Naive thymus-derived CD4-positive, alpha-beta T cell (primary cell): ENCODE measurements at places on chromosomes 16 and 17. TPM values are rescaled to one million over a fixed set of nuclear protein-coding genes. Genes with fewer than 3 reads are reported as not detected.

GRCh38 chr16:71811261-71811803, 2.7 kb upstream of the AP1G1 start:
- peaks cover 9% of the 10 kb centered on the region for H3K36me3 ChIP-seq
- H3K4me3 ChIP-seq, result no peak overlapping the region
- H3K4me1 ChIP-seq, result peaks cover 22% of the 10 kb centered on the region
- peak; percentile 45 for DNase-seq
- H3K27ac ChIP-seq, result peak overlapping the region; percentile 27
- no peaks in the 10 kb centered on the region for H3K27me3 ChIP-seq

DNA sequence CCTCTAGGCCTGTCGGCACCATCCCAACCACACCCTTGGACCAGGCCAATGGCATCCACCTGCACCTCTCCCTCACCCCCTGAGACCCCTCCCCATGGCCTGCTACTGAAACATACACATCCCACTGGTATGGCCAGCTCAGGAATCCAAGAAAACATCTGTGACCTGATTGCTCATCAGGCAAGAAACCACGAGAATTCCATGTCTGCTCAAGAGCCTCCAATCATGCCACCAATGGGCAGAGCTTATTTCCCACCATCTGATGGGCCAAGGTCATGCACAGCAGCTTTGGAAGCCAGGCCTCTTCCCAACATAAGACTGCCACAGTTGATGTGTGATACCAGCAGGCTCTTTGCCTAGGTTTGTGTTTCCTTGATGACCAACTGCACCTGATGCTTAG, 190.1 kb downstream of the C16orf78 start:
- DNase-seq, result no peak
- no peaks in the 10 kb centered on the region for H3K36me3 ChIP-seq
- no peak overlapping the region for H3K4me3 ChIP-seq
- H3K4me1 ChIP-seq, result no peaks in the 10 kb centered on the region
- H3K27ac ChIP-seq, result no peak overlapping the region
- no peaks in the 10 kb centered on the region for H3K27me3 ChIP-seq

DNA sequence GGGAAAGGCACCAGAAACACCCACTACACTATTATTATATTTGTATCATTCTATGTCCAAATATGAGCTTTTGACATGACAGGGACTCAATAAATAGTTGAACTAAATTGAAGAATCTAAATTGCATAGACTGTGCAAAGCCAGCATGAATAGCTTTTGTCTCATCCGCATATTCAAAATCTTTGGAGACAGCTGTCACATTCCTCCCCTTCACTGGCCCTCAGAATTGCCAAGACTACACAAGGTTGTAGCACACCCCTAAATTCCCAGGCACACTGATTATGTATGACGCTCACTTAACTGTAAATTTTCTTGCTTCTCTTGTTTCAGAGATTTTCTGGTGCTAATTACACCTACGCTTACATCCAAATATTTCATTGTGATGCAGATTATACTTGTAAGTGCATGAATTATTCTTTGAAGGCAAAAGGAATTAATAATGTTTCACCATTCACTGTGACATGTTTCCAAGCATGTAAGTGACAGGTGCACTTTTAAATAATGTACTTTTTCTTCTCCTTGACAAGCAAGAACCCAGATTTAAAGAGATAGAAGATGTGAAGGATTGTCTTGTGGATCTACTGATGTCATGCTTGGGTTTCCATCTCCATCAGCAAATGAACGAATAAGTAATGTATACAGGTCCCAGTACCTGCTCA, 47.5 kb downstream of the CA10 start:
- no peaks in the 10 kb centered on the region for H3K4me1 ChIP-seq
- H3K27ac ChIP-seq, result no peak overlapping the region
- no peak overlapping the region for H3K4me3 ChIP-seq
- H3K27me3 ChIP-seq, result no peaks in the 10 kb centered on the region
- H3K36me3 ChIP-seq, result no peaks in the 10 kb centered on the region

DNA sequence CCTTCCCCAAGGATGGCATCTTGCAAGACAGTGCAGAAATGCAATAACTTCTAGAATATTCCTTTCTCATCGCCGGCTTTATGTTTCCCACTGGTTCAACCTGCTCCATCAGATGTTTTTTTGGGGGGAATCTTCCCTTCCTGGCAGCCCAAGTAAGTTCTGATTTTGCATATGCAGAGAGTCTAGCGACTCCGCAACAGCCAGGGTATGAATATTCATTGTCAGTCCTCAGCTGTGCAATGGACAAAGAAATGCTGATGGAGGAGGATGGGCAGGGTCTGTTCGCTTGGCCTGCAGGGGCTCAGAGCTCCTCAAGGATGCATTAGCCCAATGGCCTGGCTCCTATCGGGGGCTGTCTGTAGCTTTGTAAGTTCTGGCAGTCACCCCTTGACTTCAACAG, 358.8 kb upstream of the CCL2 start:
- H3K27me3 ChIP-seq, result no peaks in the 10 kb centered on the region
- no peak for DNase-seq
- no peaks in the 10 kb centered on the region for H3K4me1 ChIP-seq
- H3K36me3 ChIP-seq, result no peaks in the 10 kb centered on the region
- no peak overlapping the region for H3K4me3 ChIP-seq

- DNase-seq, result no peak
- no peaks in the 10 kb centered on the region for H3K4me1 ChIP-seq
These were observed 282.6 kb upstream of the IRX3 start for GRCh38 chr16:54568906-54569807.

DNA sequence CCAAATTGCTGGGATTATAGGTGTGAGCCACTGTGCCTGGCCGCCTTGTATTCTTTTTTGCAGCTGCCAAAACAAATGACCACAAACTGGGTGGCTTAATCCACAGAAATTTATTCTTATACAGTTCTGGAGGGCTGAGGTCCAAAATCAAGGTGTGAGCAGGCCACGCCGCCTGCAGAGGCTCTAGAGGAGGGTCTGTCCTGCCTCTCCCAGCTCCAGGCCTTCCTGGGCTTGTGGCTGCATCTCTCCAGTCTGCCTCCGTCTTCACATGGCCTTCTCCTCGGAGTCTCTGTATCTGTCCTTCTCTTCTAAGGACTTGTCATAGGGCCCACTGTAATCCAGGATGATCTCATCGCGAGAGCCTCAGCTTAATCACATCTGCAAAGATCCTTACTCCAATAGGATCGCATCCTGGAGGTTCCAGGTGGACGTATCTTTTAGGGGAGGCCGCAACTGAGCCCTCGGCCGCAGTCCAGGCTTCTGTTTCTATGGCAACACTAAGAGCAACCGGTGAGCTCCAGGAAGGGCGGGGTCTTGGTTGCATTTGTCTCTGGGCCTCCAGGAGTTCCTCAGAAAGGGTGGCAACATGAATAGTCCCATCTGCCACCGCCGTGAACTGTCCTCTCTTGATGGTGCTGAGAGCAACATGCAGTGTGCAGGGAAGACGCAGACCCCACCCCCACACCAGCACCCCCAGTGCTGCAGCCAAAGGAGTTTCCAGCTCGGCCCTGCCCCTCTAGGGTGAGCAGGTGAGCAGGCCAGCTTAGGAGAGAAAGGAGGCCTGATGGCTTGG, 29.5 kb upstream of the CREBBP start:
- no peaks in the 10 kb centered on the region for H3K36me3 ChIP-seq
- no peak for DNase-seq
- no peak overlapping the region for H3K4me3 ChIP-seq
- H3K27me3 ChIP-seq, result no peaks in the 10 kb centered on the region
- no peaks in the 10 kb centered on the region for H3K4me1 ChIP-seq

GRCh38 chr16:4663777-4664465, 29.4 kb upstream of the NUDT16L1 start:
- no peak overlapping the region for H3K4me3 ChIP-seq
- DNase-seq, result no peak
- H3K4me1 ChIP-seq, result peaks cover 41% of the 10 kb centered on the region
- peaks cover 7% of the 10 kb centered on the region for H3K36me3 ChIP-seq
- H3K27me3 ChIP-seq, result no peaks in the 10 kb centered on the region
- peak overlapping the region; percentile 76 for H3K27ac ChIP-seq

- no peak overlapping the region for H3K4me3 ChIP-seq
- H3K27ac ChIP-seq, result peak overlapping the region; percentile 12
- DNase-seq, result no peak
- no peaks in the 10 kb centered on the region for H3K36me3 ChIP-seq
- no peaks in the 10 kb centered on the region for H3K27me3 ChIP-seq
These were observed 40.8 kb downstream of the KANSL1 start for GRCh38 chr17:46152423-46152822.

DNA sequence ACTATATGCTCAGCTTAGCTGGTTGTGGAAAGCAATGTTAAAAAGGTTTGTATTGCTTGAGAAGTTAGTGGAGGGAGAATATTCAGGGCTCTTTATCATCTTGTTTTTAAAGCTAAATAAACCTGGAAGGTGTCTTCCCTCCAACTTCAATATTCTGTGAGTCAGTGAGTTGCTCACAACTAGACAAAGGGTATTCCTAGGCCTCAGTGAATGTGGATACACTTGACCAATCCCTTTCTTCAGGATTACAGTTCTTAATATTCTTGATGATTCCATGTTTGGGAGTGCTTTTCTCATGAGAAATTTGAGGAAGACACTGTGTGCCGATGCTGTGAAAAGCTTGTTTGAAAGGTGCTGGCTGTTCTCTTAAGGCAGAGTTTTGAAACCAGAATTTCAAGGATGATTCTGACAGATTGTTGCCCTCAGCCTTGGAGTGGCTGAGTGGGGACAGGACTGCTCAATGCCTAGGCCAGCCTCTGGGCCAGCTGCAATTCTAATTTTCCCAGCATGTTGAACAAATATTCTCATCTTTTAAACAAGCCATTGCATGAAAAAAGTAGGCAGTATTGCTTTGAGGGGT, 30.1 kb downstream of the MAP2K4 start:
- H3K4me3 ChIP-seq, result no peak overlapping the region
- H3K36me3 ChIP-seq, result no peaks in the 10 kb centered on the region
- no peaks in the 10 kb centered on the region for H3K27me3 ChIP-seq
- peaks cover 3% of the 10 kb centered on the region for H3K4me1 ChIP-seq
- DNase-seq, result no peak

DNA sequence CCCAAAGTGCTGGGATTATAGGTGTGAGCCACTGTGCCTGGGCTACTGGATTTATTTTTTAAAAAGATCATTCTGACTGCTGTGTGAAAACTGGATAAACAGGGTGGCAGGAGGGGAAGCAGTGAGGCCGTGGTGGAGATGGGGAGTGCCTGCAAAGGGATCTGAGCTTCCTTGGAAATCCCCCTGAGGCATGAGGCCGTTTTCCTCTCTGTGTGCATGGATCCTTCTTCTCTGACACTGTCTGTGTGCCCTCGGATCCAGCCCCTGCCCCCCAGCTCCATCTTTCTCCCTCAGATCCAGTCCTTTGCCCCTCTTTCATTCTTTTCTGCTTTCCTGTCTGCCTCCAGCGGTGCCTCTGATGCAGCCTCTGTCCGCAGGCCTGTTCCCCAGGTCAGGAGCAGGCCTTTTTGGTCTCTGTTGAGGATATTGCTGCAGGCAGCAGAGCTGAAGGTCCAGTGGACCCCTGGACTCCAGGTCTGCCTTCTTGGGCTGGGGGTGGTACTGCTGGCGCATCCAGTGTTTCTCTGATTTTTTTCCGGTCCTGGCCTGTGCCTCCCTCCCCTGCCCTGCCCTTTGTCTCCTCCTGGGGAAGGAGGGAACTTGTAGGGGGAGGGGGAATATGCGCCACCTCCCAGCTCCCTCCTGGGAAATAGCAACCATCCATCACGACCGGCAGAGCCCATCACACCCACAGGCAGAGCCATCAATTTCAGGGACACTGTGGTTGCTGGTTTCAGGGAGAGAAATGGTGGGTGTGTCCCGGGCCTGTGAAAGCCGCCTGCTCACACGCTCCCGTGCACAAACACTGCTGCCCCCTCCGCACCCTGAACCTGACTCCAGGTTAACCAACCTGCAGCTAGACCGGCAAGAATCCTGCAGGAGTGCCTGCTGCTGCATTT, 17.0 kb downstream of the MGAT5B start:
- H3K36me3 ChIP-seq, result no peaks in the 10 kb centered on the region
- no peaks in the 10 kb centered on the region for H3K4me1 ChIP-seq
- DNase-seq, result no peak
- H3K4me3 ChIP-seq, result no peak overlapping the region
- no peak overlapping the region for H3K27ac ChIP-seq

GRCh38 chr17:70375813-70376770, 206.8 kb downstream of the KCNJ2 start:
- no peak overlapping the region for H3K27ac ChIP-seq
- no peaks in the 10 kb centered on the region for H3K4me1 ChIP-seq
- H3K36me3 ChIP-seq, result no peaks in the 10 kb centered on the region
- no peak overlapping the region for H3K4me3 ChIP-seq

- no peak overlapping the region for H3K27ac ChIP-seq
- H3K4me1 ChIP-seq, result no peaks in the 10 kb centered on the region
- no peaks in the 10 kb centered on the region for H3K36me3 ChIP-seq
- H3K4me3 ChIP-seq, result no peak overlapping the region
- no peaks in the 10 kb centered on the region for H3K27me3 ChIP-seq
These were observed 342.5 kb upstream of the C16orf82 start for GRCh38 chr16:26724189-26724588.

- H3K27me3 ChIP-seq, result no peaks in the 10 kb centered on the region
- no peak for DNase-seq
- H3K27ac ChIP-seq, result no peak overlapping the region
- no peaks in the 10 kb centered on the region for H3K4me1 ChIP-seq
These were observed 18.6 kb downstream of the GAN start for GRCh38 chr16:81333356-81333755.

GRCh38 chr17:44362949-44363612, 572 bp downstream of the FAM171A2 start:
- no peak overlapping the region for H3K27ac ChIP-seq
- DNase-seq, result no peak
- no peaks in the 10 kb centered on the region for H3K4me1 ChIP-seq
- H3K36me3 ChIP-seq, result no peaks in the 10 kb centered on the region
- H3K27me3 ChIP-seq, result no peaks in the 10 kb centered on the region

- no peaks in the 10 kb centered on the region for H3K36me3 ChIP-seq
- H3K4me1 ChIP-seq, result no peaks in the 10 kb centered on the region
- DNase-seq, result no peak
- no peak overlapping the region for H3K4me3 ChIP-seq
- no peak overlapping the region for H3K27ac ChIP-seq
These were observed 265.0 kb downstream of the PHKB start for GRCh38 chr16:47726031-47726675.

DNA sequence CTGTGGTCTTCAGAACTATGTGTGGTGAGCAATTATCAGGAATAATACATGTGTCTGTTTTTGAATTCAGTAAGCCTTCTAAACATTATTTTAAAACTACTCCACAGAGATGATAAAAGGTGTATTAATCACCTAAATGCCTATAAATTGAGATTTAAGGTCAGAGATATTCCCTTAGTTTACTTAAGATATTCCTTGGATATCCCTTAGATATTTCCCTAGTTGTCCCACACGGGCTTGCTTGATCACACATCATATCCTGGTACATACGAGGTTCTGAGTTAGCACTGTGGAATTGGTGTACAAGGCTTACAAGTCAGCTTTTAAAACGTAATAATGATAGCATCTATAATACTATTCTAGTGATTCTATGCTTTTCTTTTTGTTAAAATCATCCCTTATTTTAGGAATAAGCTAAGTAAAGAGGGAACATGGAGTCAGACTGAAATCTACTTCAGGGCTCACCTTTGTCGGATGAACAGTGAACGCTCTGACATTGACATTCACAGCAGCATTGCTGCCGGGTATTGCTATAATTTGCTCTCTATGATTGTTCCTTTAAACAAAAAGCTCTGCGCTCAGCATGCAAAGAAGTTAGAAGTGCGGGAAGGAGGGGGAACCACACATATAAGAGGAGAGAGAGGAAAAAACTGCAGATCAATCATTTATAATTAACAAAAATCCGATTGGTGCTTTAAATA, 136.5 kb downstream of the SKAP1 start:
- no peaks in the 10 kb centered on the region for H3K27me3 ChIP-seq
- H3K4me3 ChIP-seq, result no peak overlapping the region
- no peak overlapping the region for H3K27ac ChIP-seq
- H3K36me3 ChIP-seq, result no peaks in the 10 kb centered on the region
- no peak for DNase-seq
- H3K4me1 ChIP-seq, result peaks cover 16% of the 10 kb centered on the region

The ASPHD1 gene
- total RNA-seq, result not detected

The UTS2R gene
- total RNA-seq, result not detected

The TPPP3 gene
- total RNA-seq, result 18.7 TPM

The TP53TG3E gene
- total RNA-seq, result not detected

The EPN3 gene
- not detected for total RNA-seq
